DMS 273 treated with DMSO at 0.1 percent for 48 hours (cell line): ENCODE measurements at places on chromosomes 2 and 18.

GRCh38 chr2:133413863-133414262, 154.4 kb downstream of the NCKAP5 start:
- no peak for DNase-seq

DNA sequence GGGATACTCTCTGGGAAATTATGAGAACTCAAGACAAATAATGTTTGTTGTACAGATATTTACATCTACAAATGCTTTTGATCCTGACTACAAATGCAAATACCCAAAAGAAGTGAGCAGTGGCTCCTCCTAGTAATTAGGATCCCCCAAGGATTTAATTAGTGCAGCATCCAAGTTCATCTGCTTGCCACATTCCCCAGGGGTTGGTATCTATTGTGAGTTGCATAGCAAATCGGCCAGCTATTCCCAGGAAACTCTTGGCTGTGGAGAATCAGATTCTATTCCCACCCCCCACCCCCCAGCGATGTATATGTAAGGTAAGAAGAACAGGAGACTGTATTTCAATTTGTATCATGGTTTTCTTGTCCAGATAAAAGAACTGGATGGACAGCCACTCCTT, 725.1 kb upstream of the CDH7 start:
- peak; percentile 12 for DNase-seq

GRCh38 chr2:192119536-192119935, 75.2 kb downstream of the TMEFF2 start:
- DNase-seq: no peak

DNA sequence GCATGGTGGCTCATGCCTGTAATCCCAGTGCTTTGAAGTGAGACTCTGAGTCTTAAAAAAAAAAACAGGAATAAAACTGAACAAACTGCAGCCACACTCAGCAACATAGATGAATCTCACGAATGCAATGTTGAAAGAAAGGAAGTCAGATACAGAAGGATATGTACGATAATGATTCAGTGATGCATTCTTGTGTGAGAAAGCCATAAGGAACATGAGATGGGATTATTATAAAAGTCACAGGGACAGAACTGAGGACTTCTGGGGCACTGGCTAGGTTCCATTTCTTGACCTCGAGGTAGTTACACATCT, 56.9 kb upstream of the SMAD2 start:
- no peak for DNase-seq

DNA sequence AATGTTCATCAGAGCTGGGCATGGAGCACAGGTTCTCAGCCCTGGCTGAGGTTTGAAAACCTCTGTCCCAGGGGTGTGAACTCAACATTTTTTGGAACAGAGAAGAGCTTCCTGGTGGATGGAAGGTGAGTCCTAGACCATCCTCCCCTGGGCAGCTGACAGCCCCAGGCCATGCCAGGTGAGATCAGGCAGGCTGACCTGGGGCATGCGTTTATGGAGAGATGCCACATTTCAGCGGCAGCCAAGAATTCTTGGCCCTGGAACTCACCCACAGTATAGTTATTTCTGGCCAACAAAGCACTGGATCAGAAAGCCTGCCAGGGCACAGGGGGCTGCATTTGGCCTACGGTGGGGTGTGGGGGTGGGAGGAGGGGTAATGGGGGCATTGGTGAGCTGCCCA, 83.8 kb downstream of the EDAR start:
- DNase-seq: no peak

DNA sequence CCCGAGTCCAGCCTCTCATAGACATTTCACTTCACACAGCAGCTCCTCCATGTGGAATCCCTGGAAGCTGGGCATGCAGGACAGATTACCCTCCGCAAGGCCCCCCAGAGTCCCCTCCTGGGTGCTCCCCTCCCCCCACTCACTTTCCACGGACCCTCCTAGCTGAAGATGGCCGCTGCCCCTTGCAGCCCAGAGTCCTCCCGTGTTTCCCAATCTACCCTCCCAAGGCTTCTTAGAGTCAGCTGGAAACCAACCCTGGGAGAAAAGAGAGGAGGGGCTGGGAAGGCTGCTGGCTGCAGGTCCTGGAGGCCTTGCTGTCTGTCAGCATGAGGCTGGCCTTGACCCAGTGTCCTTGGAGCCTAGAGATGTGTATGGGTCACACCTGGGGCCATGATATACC, 49.0 kb upstream of the HAAO start:
- no peak for DNase-seq

GRCh38 chr18:13563390-13563805, 163.0 kb downstream of the FAM210A start:
- no peak for DNase-seq
